Activated CD4-positive, CD25-positive, alpha-beta regulatory T cell (primary cell): ENCODE measurements at places on chromosomes 3 and 15.

- no peak for DNase-seq
Measured at GRCh38 chr3:155037508-155038202, 42.5 kb upstream of the MME start.

GRCh38 chr3:171967137-171967783 is 72.1 kb upstream of the FNDC3B start:
- DNase-seq = no peak

- DNase-seq = no peak
Measured at GRCh38 chr15:80141916-80142598, 10.7 kb upstream of the FAH start.

DNA sequence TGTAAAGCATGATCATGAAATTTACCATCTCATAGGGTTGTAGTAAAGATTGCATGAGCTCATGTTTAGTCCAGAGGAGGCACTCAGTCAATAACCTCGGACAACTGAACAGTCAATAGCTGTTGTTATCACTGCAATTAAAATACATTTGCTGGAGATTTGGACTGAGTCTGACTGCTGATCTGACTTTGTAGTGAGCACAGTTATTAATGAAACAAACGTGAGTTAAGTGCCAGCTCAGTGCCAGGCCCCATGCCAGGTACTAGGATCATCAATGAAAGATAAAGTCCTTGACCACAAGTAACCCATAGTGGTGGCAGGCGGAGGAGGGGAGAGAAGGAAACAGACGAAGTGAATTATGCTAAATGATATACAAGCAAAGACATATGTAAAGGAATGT is 43.7 kb upstream of the PRICKLE2 start:
- no peak for DNase-seq

- DNase-seq = no peak
Measured at GRCh38 chr15:38373016-38373415, 80.9 kb upstream of the FAM98B start.

- DNase-seq = no peak
Measured at GRCh38 chr3:11213810-11214450, 58.3 kb upstream of the ATG7 start.

- no peak for DNase-seq
Measured at GRCh38 chr3:188940573-188940932, 231.2 kb upstream of the TPRG1 start.

GRCh38 chr3:127479449-127479848 is 111.1 kb downstream of the TPRA1 start:
- DNase-seq = no peak

DNA sequence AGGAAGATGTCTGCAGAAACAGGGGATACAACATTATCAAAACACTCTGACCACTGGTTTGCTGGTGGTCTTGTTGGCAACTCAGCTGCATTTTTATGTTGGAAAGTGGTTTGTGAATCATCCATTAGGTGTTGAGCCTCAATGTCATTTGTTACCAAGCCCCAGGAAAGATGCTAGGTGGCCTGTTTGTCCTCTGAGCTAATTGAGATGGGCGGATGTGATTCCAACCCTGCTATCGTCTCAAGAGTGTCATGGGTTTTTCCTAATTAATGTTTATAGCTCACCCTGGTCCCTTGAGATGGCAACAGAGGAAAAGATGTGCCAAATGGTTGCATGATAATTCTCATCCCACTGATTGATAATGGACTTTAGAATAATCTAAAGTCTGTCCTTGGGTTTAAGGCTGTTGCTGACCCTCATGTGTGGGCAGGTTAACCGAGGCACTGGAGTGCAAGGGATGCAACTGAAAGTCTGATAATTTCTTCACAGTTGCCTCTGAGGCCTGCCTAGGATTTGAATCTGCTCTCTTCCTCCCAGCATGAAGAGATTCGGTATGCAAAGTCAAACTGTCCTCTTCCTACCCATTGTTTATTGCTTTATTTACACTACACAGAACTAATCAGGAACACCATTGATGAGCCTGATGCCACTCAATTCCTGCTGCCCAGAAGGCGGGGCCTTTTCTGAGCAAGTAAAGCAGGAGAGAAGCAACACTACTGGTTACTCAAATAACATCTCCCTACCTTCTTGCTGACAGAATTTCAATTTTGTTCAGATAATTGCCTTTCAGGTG is 166.2 kb upstream of the TBC1D5 start:
- no peak for DNase-seq

DNA sequence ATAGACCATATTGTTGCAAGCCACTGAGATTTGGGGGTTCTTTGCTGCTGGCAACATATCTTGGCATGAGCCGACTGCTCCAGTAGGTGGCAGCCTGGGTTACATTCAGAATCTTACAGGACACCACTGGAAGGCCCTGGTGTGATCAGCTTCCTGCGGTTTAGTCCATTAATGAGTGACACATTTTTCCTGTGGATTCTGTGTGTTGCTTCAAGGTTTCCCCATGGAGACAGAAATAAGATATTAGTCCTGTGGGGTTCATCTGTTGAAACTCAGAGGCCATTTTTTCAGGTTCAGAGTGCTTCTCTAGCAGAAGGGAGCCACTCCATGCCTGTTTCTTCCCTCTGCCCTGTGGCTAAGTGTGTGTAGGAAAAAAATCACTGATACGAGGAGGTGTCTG is 116.2 kb downstream of the MFSD1 start:
- no peak for DNase-seq

GRCh38 chr3:188008582-188009213 is 145.3 kb upstream of the LPP start:
- DNase-seq = no peak

GRCh38 chr3:134189849-134190248 is 60.8 kb downstream of the RYK start:
- DNase-seq = no peak

DNA sequence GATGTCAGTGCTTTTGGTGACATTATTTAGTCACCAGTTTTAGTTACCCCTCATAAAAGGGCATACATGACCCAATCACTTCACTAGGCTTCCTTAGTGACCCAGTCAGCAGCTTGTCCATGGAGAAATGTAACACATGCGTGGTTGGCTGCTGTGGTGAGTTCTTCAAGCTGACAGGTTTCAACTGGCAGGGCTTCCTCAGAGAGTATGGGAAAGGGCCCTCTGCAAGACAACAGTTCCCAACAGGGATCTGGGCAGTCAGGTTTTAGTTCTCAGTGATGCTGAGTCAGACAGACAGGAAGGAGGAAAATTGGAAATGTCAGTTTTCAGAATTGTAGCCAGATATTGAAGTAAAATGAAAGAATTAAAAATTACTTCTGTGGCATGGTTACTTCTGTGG is 282.5 kb downstream of the TBL1XR1 start:
- DNase-seq = no peak

DNA sequence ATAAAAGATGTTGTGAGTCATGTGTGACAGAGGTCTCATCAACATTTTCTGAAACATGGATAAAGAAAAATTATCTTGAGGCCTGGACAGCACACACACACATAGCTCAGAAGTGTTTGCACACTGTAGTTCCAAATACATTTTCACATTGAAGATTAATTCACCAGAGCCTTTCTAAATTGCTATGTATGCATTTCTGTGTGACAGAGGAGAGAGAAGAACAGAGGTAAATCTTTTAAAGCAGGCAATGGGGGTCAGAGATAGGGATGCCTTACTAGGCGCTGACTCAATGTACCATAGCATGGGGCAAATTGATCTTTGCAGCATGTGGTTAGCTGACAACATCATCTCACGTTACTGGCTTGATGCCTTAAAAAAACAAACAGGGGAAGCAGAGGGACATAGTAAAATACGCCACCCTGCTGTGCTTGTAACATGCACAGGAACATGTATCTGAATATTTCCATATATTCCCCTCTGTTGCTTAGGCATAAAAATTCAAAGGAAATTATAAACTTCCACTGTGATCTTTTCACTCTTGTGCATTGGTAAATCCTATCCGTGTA is 7.7 kb downstream of the POU1F1 start:
- no peak for DNase-seq

DNA sequence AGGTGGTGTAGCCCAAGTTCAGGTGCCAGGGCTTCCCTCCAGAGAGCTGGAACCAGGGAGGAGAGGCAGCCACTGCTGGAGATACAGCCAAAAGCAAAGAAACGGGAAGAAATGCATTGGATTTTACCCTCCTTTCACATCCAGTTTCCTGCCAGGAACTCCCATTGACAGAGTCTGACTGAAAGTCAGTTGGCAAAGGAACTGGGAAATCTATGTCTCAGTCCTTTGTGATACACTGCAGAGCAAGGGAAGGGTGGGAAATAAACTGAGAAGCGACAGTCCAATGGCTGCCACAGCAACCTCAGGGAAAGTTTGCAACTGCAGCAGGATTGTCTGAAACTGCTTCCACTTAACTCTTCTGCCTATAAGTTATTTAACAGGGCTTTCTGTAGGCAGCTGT is 142.6 kb downstream of the SATB1 start:
- no peak for DNase-seq
